ENCODE measurements at places on chromosomes 3 and 15.
A peak's percentile ranks its signal among the peaks of the same experiment; 100 is the strongest.

DNA sequence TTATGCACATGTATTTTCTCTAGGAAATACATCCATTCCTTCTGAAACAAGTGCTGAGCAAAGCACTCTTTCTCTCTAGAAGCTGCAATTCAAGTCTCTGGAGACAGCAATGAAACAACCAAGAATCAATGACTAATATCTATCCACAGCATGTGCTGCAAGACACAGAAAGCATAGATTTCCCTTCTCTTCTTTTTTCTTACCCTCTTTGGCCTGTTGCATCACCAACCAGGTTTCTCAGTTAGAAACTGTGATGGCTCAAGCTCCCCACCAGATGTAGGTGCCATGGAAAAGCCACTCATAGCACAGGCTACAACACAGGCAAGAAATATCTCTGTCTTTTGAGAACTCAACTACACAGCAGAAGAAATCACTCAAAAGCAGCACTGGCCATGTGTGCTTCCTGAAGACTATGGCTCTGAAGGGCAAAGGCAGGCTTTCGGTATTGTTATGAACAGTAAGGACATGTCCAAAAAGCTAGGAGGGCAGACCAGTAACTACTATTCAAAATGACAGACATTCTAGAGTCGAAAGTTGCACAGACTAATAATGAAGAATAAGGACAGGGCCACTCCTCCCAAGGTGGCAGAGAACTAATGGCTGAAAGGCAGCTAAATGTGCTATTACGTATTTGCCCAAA lies 15.5 kb downstream of the ZDHHC3 start:
- no peak for DNase-seq

GRCh38 chr3:58082047-58082446 lies 73.8 kb downstream of the FLNB start:
- no peak for DNase-seq

DNA sequence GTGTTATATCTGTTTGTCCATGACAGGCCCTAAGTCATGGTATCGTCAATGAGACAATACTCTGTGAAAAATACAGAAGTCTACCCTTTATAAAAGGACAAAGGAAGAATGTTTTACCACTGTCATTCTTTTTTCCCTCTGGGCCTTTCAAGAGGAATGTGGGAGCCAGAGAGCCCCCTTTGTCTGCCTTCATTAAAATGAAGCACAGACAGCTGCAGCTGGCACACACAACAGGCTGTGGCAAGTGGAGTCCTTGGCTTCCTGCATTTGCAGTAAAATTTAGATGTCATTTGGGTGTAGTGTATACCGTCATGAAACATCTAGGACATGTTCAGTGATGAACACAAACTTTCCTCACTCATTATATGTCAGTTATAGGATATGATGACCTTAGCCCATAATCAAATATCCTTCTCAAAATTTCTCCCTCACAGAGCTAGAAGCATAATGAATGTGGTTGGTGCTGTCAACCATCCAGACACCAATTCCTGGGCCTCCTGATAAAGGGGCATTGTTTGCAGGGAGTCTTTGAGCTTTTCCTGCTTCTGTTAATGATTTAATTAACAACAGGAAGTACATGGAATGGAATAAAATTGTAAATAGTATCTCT lies 76.4 kb downstream of the DHX36 start:
- no peak for DNase-seq

GRCh38 chr15:51332206-51333147 lies 5.9 kb downstream of the CYP19A1 start:
- no peak for DNase-seq

DNA sequence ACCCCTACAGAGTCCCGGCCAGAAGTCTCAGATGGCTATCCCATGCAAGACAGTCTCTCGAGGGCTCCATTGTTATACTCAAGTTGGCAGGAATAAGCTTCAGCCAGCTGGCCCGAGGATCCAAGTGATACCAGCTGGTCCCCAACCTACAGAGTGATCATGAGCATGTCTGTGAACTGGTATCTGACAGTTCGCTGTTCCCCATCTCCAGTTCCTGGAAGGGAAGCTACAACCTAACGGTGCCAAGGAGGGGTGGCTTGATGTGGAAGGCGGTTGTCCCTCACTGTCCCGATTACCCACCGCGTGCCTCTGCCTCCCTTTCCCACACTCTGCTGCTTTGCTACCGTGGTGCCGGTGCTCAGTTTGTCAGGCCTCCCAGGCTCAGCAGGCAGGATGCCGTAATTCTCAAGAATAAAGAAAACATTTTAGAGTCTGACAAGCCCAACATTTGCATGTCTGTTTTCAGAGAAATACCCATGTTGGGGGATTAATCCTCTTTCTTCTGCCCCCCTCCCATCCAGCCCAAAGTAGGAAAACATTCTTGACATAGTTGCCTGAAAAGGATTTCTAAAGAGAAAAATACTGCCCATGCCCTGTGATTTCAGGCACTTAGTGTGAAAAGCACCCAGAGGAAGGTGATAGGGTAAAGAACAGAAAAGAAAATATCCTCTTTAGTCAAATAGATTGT lies 49.4 kb upstream of the HES1 start:
- DNase-seq, result no peak

DNA sequence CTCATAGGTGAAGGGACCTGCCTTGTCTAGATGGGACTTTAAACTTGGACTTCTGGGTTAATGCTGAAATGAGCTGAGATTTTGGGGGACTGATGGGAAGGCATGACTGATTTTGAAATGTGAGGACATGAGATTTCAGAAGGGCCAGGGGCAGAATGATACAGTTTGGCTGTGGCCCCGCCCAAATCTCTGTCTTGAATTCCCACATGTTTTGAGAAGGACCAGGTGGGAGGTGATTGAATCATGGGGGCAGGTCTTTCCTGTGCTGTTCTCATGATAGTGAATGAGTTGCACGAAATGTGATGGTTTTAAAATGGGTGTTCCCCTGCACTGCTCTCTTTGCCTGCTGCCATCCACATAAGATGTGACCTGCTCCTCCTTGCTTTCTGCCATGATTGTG lies 42.8 kb downstream of the ILDR1 start:
- no peak for DNase-seq

GRCh38 chr3:33799202-33799551 lies 747 bp downstream of the PDCD6IP start:
- no peak for DNase-seq

- no peak for DNase-seq
Observed at GRCh38 chr3:134287512-134287911, 36.9 kb upstream of the RYK start.

DNA sequence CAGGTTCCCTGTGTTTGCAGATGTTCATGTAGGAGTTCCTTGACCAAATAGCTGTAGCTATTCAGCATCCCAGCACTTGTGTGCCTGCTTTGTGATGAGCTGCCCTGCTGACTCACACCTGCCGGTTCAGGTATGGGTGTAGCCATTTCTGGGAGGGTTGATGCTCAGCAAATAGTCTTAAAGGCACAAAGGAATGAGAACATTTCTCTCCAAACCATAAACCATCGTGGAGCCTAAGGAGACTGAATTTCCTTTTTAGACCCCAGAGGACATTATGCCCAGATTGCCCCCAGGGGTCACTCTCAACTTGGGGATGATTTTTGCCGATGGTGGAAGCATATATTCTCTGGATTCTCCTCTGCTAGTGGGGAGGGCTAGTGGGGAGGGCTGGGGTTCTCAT lies 80.6 kb downstream of the ADAMTSL3 start:
- DNase-seq, result no peak

DNA sequence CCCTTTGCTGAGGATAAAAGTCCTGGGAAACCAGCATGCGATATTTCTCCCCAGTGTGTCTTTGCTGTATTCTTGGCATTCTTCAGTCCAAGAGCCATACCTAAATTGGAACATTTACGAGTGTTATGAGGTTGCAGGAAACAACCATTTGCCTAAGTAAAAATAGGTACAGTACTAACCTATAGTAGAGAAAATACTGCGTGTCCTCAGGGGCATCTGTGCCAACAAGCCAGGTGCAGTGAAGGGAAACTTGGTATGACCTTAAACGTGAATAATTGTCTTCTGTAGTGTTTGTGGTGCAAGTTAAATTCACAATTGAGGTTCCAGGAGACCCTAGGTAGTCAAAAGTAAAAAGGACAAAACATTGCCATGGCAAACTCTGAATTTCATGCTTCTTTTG lies 12.2 kb downstream of the IL5RA start:
- DNase-seq, result no peak

DNA sequence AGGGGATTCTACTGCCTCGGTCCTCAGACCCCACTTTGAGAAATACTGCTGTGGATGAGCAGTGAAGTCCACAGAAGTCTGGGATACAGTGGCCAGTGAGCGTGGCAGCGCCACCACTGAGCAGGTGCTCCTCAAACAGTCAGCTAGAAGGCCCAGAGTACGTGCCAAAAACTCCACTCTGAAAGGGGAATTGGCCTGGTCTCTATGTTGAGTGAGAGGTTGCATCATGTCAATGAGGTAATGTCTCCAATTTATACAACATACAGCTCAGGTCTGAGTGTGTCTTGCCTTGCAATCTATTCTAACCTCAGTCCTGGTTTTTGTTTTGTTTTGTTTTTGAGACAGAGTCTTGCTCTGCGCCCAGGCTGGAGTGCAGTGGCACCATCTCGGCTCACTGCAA lies 53.3 kb upstream of the ETV5 start:
- no peak for DNase-seq

GRCh38 chr15:79640206-79640605 lies 208.1 kb downstream of the MINAR1 start:
- DNase-seq, result no peak

- no peak for DNase-seq
Observed at GRCh38 chr3:112979244-112979832, 4.4 kb upstream of the CD200R1 start.

DNA sequence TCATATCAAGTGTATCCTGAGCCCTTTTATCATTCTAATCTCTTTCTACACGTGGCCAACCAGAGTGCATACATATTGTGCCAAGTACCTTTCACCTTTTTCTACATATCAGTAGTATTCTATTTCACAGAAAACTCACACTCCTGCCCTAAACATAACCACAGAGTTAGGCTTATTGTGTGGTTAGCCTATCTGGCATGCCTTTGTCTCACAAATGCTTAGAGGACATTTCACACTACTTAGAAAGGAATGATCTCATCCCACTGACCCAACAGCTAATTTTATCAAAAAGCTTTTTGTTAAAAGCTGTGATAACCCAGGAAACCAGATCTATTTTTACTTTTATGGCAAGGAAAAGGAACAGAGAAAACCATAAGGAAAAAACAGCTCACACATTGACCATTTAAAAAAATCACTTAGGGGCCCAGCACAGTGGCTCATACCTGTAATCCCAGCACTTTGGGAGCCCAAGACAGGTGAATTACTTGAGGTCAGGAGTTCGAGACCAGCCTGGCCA lies 17.8 kb upstream of the MAP4 start:
- DNase-seq, result no peak

- peak; percentile 79 for DNase-seq
Observed at GRCh38 chr15:48785195-48785594, 25.7 kb downstream of the CEP152 start.

DNA sequence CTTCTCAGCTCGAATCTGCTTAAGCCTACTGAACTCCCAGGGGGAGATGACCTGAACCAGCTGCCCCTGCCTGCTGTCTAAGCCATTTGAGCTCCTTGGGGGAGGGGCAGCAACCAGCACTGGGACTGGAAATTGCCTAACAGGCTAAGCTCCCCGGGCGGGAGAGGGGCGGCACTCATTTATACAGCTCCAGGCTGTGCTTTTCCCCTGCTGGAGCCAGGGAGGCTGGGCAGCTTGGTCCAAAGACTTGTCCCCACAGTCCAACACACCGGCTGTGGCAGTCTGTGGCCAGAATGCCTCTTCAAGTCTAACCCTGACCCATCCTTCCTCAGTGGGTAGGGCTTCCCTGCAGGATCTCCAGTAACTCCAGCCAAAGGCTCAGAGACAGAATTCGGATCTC lies 1241.5 kb downstream of the ROBO2 start:
- DNase-seq, result peak; percentile 49

- DNase-seq, result no peak
Observed at GRCh38 chr3:63762934-63763550, 56.1 kb upstream of the C3orf49 start.

DNA sequence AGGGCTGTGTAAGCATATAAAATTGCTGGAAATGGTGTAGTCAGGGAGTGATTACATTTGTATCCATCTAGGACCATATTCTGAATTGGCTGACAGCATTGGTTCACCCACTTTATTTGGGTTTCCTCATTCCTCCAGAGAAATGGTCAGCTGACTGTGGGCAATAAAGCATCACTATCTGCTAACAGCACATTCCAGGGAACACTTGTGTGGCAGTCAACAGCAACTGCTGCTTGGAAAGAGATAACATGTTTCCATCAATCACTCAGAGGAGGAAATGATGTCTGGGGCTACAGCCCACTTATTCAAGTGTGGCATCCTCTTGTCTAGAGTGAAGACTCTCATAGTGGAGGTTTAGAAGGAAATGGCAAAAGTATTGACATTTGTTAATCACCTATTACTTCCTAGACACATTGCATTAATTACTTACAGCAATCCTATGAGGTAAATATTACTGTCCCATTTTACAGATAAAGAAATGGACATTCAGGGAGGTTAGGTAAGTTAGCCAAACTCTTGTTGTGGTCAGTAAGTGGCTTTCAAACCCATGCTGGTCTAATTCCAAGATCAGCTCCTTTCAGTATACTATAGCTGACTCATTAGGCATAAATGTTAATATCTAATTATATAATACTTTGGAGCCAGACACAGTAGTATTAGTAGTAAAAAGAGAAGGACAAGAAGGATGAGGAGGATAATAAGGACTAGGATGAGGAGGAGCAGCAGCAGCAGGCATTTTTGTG lies 247.8 kb downstream of the ALCAM start:
- no peak for DNase-seq

DNA sequence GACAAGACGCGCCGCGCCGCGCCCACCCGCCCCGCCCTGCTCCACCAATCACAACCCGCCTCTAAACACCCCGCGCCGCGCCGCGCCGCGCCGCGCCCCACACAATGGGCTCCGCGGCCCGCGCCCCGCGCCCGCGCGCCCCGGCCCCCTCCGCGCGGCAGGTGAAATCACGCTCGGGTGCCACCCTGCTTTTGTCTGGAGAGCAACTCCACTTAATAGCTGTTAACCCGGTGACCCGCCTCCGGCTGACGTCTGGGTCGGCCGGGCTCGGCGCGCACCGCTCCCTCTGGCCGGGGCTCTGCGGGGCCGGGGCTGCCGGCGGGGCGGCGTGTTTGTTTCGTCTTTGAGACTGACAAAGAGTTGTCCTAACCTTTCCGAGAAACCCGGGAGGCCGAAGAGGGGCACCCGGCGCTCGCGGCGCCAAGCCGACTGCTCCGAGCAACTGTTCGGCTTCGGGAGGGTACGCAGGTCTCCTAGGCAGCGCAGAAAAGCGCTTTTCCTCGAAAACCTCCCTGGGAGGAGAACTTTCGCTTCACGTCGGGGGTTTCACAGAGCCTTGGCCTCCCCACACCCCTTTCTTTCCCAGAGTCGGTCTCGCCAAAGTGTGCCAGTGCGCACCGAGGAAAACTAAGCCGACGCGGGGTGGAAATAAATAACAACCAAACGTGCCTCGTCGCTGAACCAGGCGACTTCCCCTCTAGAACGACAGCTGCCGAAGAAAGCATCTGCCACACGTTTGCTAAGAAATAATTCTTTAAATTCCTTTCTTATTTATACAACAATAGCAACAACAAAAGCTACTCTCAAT lies 518.4 kb downstream of the FOXP1 start:
- DNase-seq, result peak; percentile 91

- no peak for DNase-seq
Observed at GRCh38 chr3:193805448-193805847, 212.4 kb downstream of the OPA1 start.

GRCh38 chr3:59531066-59531745 lies 481.4 kb upstream of the CFAP20DC start:
- DNase-seq, result no peak

GRCh38 chr15:80060356-80061006 lies 1.0 kb downstream of the ZFAND6 start:
- DNase-seq, result peak; percentile 87

Measured in posterior vena cava (tissue), 2 donors.